Adipocyte (in vitro differentiated cells): ENCODE measurements at places on chromosomes 16 and 17.

GRCh38 chr16:29836623-29837022, 16.4 kb downstream of the MVP start:
- no peak for DNase-seq

DNA sequence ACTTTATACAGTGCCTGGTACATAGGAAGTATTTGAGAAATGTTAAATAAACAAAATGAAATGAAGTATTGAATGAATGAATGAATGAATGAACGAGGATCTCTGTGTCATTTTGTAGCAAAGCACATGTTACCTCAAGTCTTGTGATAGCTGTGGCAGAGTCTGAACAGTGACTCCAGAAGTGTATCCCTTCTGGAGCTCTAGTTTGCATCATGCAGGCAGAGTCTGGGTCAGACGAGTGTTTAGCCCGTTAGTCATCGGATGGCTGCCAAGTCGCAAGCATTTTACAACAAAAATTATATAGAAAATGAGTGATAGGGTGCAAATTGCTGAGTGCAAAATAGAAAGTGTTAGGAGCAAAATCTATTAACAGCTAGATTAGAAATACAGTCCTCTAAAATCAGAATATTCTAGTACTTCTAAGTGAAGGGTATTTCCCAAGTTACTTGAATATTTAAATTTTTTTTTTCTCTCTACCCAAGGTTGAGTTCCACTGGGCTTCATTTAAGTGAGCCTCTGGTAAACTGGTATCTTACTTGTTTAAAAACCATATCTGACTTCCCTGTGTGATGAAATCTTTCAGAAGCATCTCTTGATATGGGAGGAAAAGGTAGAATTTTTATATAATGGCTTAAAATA, 113.3 kb downstream of the FTO start:
- DNase-seq: peak; percentile 95

GRCh38 chr17:49515196-49515770, 20.2 kb downstream of the NGFR start:
- DNase-seq: peak; percentile 84

DNA sequence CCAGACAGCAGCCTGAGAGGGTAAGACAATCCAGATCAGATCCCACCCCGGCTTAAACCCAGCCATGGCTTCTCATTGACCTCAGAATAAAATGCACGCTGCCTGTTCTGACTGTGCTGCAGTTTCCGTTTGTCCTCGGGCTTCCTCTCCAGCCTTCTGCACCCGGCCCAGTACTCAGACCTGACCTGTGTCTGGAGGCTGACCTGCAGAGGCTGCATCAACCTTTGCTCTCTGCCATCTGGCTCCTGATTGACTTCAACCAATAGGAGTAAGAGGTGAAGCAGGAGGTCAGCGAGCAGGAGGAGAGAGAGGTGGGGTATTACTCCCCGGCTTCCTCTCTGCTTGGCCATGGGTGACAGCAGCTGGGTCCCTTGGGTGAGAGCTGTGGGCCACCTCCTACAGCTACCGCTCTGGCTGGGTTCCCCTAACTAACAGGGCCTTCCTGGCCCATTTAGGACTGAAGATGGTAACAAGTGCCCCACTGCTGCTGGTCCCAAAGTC, 46.7 kb downstream of the C16orf82 start:
- no peak for DNase-seq

- no peak for DNase-seq
Measured at GRCh38 chr17:38637951-38638350, 32.2 kb upstream of the SRCIN1 start.

GRCh38 chr16:50542703-50543102, 5.5 kb upstream of the NKD1 start:
- no peak for DNase-seq

DNA sequence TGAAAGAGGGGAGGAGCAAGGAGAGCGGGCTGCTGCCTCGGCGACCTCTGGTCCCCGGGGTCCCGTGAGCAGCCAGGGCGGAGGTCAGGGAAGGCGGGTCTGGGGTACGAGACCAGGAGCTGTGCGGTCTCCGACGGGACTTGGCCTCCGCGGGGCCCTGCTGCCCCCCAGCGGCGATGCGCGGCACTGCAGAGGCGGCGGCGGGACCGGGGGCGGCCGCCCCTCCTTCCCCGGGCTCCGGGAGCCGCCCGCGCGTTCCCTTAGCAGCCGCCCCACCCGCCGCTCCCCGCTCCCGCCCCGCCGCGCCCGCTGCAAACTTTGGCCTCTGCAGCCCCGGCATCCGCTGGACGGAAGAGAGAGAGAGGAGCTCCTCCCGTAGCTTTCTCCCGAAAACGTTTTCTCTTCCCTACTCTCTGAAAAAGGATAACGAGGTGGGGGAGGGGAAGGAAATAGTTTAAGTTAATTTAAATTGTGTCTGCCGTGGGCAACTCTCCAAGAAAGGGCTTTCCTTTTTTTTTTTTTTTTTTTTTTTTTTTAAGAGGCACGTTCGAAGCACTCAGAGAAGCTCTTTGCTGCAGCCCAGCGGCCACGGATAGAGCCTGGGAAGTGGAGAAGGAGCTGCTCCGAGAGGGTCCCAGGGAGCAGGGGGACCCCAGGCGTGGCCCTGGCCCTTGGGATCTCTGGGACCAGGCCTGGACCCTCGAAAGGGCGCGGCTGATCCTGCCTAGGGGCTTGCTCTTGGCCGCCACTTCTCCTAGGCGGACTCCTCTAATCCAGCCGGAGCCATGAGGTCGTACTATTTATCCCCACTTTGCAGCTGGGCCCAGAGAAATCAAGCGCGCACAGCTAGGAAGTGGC, 43.2 kb downstream of the C16orf82 start:
- peak; percentile 82 for DNase-seq

DNA sequence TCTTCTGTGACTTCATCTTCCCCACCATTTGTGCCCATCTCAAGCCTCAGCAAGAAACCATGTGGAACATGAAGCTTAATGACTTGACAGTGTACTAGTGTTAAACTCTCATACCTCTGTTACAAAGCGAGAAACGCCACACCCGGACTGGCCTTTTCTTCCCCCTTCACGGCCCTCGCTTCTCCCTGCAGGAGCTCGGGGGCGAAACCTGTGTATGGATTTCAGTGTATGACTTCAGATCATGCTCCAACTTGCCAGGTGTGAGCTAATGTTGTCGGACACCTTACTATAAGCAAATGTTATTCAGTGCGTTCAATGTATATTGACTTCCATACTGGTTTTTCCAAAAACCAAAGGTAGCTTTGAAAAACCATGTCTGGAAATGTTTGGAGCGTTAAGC, 20.1 kb upstream of the SLC5A11 start:
- DNase-seq: no peak

- DNase-seq: no peak
Measured at GRCh38 chr17:73901661-73902415, 257.6 kb upstream of the SDK2 start.

- DNase-seq: peak; percentile 66
Measured at GRCh38 chr17:17568772-17569195, 22.7 kb downstream of the PEMT start.

DNA sequence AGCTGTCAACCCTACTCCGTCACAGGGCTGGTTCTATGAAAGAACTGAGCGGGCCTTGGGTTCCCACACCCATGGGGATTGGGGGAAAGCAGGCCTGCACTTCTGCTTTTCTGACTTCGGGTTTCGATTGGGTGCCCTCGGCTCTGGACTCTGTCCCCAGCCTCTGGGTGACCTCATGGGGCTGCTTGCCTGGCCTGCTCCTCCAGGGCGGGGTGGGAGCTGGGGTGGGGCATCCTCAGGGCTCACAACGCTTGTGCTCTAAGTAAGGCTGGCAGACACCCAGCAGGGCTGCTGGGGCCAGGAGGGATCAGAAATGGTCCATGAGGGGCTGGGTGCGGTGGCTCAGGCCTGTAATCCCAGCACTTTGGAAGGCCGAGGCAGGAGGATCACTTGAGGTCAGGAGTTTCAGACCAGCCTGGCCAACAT, 19.2 kb downstream of the ARHGAP27 start:
- DNase-seq: no peak

DNA sequence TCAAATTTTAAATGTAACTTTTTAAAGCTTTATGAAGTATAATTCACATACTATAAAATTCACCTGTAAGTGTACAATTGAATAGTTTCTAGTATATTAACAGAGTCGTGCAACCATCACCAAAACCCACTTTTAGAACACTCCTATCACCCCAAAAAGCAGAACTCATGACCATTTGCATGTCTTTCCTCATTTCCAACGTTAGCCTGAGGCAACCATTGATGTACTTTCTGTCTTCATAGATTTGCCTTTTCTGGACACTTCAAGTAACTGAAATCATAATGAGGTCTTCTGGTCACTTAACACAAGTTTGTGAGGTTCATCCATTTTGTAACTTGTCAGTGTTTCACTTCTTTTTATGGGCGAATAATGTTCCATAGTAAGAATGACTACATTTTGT, 33.2 kb downstream of the METTL16 start:
- DNase-seq: no peak

GRCh38 chr17:18860161-18860972, 2.4 kb downstream of the PRPSAP2 start:
- no peak for DNase-seq

DNA sequence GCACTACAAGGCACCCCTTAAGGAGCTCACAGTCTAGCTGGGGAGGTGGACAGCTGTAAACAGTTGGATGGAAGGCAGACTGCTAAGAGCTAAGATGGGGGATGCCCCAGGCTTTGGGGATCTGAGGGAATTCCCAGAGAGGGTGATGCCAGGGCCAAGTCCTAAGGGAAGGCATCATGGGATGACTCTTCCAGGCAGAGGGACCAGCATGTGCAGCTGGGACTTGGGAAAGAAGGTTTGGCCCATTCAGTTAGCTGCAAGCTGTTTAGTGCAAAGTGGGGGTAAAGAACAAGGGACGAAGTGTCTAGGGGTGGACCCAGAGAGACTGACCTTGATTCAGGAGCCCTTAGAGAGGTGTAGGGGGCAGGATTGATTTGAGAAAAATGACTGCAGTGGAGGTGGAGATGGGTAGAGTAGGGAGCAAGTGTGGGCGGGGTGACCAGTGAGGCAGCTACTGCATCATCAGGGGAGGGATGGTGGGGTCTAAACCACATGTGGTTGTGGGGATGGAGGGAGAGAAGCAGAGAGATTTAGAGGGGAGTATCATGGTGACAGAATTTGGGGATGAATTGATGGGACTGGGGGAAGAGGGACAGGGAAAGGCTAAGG, 27.1 kb upstream of the PHF12 start:
- no peak for DNase-seq

- DNase-seq: peak; percentile 67
Measured at GRCh38 chr16:12455287-12455798, 348.3 kb downstream of the CPPED1 start.

DNA sequence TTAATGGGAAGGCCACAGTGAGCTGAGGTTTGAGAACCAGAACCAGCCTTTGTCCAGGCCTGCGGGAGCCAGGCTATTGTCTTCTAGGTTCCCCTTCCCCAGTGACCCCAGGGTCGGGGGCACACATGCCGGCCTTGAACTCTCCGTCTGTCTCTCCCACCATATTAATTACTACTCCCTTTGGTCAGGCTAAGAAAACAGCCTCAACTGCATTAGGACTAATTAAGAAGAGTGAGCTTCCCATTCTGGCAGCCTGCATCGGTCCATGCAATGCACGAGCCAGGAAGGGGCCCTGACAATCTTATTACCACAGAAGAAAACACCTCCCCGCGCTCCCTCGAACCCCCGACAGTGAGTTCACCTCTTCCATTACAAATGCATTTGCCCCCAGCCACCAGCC, 380.2 kb upstream of the ZFHX3 start:
- DNase-seq: no peak

DNA sequence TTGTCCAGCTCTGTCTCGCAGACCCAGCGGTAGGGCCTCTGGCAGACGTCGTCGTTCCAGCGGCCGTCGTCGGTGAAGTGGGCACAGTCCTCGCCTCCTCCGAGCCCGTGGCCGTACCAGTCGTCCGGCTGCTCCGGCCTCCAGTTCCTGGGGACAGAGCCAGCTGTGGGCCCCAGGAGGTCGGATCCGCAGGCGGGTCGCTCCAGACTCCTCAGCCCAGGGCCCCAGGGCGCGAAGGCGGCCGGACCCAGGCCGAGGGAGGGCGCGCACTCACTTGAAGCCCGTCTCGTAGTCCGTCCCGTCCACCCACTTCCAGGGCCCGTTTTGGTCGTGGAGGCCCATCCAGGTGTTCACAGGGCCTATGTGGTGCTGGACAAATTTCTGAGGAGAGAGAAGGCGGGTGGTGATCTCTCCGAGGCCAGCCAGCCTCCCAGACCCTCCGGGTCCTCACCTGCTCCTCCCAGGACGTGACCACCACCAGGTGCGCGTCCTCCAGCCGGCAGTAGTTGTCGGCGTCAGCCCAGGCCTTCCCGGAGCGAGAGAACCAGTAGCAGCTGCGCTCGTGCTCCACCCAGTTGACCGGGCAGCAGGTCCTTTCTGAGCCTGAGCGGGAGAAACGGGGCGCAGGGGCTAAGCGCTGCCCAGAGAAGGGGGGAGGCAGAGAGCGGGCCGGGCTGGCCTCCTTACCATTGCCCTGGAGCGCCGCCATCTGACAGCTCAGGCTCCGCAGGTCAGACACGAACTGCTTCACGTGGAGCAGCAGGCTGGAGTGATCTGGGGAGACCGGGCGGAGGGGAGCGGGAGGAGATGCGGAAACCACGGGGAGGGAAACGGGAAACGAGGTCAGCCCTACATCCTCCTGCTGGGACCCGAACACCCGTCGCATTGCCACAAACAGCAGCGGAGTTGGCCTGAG, 5.2 kb downstream of the ASGR1 start:
- DNase-seq: no peak

GRCh38 chr17:44314031-44314430, 5.6 kb downstream of the RUNDC3A start:
- DNase-seq: no peak
